ENCODE measurements at places on chromosomes 1 and 21.

DNA sequence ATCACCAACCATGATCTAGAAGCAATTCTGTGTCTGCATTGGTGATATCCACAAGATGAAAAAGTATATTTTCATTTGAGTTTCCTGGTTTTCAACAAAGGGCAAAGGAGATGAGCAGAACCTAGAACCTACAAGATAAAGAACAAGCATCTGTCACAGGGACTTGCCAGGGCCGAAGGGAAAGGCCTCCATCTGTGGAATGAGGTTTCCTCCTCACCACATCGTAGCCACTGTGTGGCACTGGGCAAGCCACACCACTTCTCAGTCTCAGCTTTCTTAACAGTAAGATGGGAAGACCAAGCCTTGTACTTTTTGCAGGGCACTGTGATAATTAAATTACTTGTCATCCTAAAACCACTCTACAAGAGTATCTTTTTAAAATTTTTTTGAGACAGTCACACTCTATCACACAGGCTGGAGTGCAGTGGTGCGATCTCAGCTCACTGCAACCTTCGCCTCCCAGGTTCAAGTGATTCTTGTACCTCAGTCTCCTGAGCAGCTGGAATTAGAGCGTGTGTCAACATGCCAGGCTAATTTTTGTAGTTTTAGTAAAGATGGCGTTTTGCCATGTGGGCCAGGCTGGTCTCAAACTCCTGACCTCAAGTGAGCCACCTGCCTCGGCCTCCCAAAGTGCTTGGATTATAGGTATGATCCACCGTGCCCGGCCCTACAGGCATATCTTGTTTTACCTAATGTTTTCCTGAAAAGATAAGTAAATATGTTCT, 45.8 kb downstream of the ARHGEF11 start:
- DNase-seq, result no peak
- no peaks in the 10 kb centered on the region for H3K36me3 ChIP-seq
- H3K4me1 ChIP-seq, result peaks cover 14% of the 10 kb centered on the region
- H3K4me3 ChIP-seq, result no peak overlapping the region
- H3K27ac ChIP-seq, result no peak overlapping the region

GRCh38 chr1:220700556-220701179, 10.5 kb downstream of the C1orf115 start:
- no peak overlapping the region for H3K27ac ChIP-seq
- H3K4me3 ChIP-seq, result no peak overlapping the region
- no peak for DNase-seq
- no peaks in the 10 kb centered on the region for H3K36me3 ChIP-seq

DNA sequence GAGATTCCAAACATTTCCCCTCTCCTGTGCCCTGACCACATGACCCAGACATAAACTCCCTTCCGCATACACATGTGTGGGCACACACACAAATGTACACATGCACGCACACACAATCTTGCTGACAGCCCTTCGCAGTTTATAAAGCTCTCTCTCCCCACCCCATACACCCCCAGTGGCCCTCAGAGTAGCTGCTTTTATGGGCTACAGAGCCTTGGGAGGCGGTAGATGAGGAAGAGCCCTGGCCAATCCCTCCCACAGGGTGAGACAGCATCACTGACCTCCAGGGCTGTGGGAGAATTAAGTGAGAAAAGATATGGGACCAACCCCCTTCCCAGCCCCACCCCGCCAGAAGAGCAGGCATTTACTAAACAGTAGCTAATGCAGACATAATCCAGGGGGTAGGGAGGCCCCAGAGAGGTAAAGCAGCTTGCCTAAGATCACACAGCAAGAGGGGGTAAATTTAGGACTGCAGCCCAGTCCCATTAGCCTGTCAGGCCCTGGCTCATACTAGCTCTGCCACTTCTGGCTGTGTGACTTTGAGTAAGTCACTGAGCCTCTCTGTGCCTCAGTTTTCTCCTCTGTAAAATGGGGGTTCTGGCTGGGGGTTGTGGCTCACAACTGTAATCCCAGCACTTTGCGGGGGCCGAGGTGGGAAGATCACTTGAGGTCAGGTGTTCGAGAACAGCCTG, 5.1 kb downstream of the SDC3 start:
- no peaks in the 10 kb centered on the region for H3K36me3 ChIP-seq
- DNase-seq, result no peak
- H3K4me1 ChIP-seq, result no peaks in the 10 kb centered on the region
- no peak overlapping the region for H3K27ac ChIP-seq
- no peaks in the 10 kb centered on the region for H3K27me3 ChIP-seq

- H3K4me1 ChIP-seq, result no peaks in the 10 kb centered on the region
- no peak overlapping the region for H3K4me3 ChIP-seq
- no peaks in the 10 kb centered on the region for H3K27me3 ChIP-seq
Measured at GRCh38 chr1:154583773-154584172, 16.2 kb downstream of the CHRNB2 start.

DNA sequence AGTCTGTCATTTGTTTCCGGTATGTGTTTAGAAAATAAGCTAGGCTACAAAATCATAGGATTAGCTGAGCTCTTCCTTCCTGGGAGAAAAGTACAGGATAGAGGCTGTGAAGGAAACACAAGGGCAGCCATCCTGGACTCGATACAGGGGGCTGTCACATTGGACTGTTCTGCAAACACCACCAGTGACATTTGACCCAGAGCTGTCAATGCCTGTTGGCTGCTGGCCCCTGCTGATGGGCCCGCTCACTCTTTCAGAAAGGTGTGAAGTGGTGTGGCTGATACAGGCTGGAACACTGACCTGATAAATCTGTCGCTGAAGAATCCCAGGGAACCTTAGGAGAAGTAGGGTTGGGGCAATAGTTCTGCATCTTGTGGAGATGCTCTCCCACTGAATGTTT, 183.1 kb downstream of the RHOU start:
- peaks cover 6% of the 10 kb centered on the region for H3K36me3 ChIP-seq
- no peak overlapping the region for H3K27ac ChIP-seq
- no peaks in the 10 kb centered on the region for H3K27me3 ChIP-seq
- H3K4me3 ChIP-seq, result no peak overlapping the region
- DNase-seq, result no peak
- H3K4me1 ChIP-seq, result no peaks in the 10 kb centered on the region

- no peak overlapping the region for H3K27ac ChIP-seq
- peaks cover 8% of the 10 kb centered on the region for H3K4me1 ChIP-seq
- H3K36me3 ChIP-seq, result peaks cover 4% of the 10 kb centered on the region
- no peak overlapping the region for H3K4me3 ChIP-seq
Measured at GRCh38 chr1:164660412-164660772, 101.4 kb downstream of the PBX1 start.

GRCh38 chr1:166167572-166167925, 748 bp upstream of the FAM78B start:
- DNase-seq, result no peak
- H3K27ac ChIP-seq, result no peak overlapping the region
- H3K4me3 ChIP-seq, result peak overlapping the region; percentile 71
- peaks cover 5% of the 10 kb centered on the region for H3K4me1 ChIP-seq
- H3K27me3 ChIP-seq, result peaks cover 6% of the 10 kb centered on the region
- H3K36me3 ChIP-seq, result no peaks in the 10 kb centered on the region

DNA sequence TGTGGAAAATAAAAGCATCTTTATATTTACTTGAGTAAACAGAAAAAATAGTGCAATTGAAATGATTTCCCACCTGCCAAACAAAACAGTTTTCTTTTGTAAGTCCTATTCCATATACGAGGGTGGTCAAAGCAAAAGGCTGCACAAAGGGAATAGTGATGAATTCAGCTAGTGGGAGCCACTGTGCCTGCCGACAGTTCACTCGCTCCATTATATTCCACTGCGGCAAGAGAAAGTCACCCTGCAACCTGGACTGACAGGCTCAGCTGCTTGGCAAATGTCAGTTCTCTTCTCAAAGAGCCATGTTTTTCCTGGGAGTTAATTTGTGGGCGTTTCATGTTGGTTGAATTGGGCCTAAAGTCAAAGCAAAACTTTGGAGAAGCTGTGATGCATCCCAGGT, 145.4 kb downstream of the LMO4 start:
- no peaks in the 10 kb centered on the region for H3K4me1 ChIP-seq
- no peak for DNase-seq
- H3K36me3 ChIP-seq, result peaks cover 4% of the 10 kb centered on the region
- H3K4me3 ChIP-seq, result no peak overlapping the region

All from H9 (cell line).